ENCODE measurements at places on chromosomes 3 and 15.

- DNase-seq, result no peak
Measured at GRCh38 chr15:94287794-94288246, 56.5 kb downstream of the MCTP2 start.

- peak; percentile 30 for DNase-seq
Measured at GRCh38 chr15:55031727-55032126, 165.0 kb downstream of the RSL24D1 start.

GRCh38 chr3:138914870-138915502 lies 32.0 kb downstream of the FOXL2 start:
- no peak for DNase-seq

GRCh38 chr15:25532269-25533140 lies 93.7 kb upstream of the UBE3A start:
- DNase-seq, result no peak

GRCh38 chr3:30203301-30203700 lies 403.1 kb upstream of the TGFBR2 start:
- no peak for DNase-seq

- no peak for DNase-seq
Measured at GRCh38 chr3:159947220-159947619, 41.4 kb upstream of the IL12A start.

- DNase-seq, result no peak
Measured at GRCh38 chr3:81876826-81877225, 115.4 kb upstream of the GBE1 start.

GRCh38 chr15:66714543-66714981 lies 12.5 kb downstream of the SMAD6 start:
- DNase-seq, result no peak

- no peak for DNase-seq
Measured at GRCh38 chr3:46885612-46886011, 8.1 kb downstream of the PTH1R start.

DNA sequence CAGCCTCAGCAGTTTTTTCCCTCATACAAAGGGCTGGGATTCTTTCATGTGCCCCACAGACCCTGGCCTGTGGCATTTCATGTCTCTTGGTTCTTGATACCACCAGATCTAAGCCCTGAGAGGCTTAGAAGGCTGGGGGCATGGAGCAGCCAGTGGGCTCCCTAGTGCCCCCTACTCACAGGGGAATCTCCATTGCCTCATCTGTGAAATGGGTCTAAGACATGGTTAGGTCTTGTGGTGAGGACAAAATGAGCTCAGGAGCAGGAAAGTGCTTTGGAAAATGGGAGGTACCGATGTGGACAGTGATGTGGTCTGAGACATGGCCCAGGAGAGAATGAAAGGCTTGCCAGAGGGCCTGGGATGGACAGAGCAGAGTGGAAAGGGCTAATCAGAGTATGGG lies 94.3 kb downstream of the SMAD6 start:
- no peak for DNase-seq

DNA sequence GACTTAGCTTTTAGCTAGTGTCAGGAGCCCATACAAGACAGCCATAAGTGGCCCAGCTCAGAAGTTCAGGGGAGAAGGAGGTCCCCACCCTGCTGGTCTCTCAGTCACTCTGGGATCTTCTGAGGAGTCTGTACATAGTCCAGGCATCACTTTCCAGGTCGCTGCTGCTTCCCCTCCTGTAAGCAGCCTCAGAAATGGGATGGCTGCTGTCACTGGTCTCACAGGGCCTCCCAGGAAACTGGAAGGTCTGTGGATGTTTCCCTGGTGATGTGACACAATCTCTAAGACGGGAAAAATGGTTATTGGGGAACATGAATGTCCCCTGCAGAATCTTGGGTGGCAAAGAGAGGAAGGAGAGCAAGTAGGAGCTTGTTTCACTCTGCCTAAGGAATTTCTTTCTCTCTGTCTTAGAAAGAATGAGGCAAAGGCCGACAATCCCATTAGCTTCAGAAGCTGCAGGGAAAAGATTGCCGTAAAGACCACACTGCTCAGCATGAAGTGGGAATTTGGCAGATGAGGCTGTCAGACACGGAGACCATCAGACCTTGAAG lies 43.2 kb upstream of the TNFAIP8L3 start:
- no peak for DNase-seq

- DNase-seq, result no peak
Measured at GRCh38 chr15:85748176-85748575, 46.5 kb downstream of the KLHL25 start.

GRCh38 chr3:195124378-195124992 lies 146.5 kb downstream of the XXYLT1 start:
- DNase-seq, result no peak

Data from substantia nigra (tissue), 51 donors.